ENCODE measurements at places on chromosomes 7 and 10. TPM values are rescaled to one million over a fixed set of nuclear protein-coding genes. Genes with fewer than 3 reads are reported as not detected.
A peak's percentile ranks its signal among the peaks of the same experiment; 100 is the strongest.

The CRHR2 gene
- not detected for total RNA-seq

The NET1 gene
- 58.3 TPM for total RNA-seq

The ADARB2 gene
- total RNA-seq = not detected

The NANOS1 gene
- total RNA-seq = 0.39 TPM

The CCL24 gene
- not detected for total RNA-seq

The FAM25A gene
- total RNA-seq = not detected

The SAMD8 gene
- 9.9 TPM for total RNA-seq

The BTBD16 gene
- total RNA-seq = not detected

The LIPK gene
- not detected for total RNA-seq

The BCAP29 gene
- total RNA-seq = 68.0 TPM

The VWC2 gene
- total RNA-seq = under 0.01 TPM

The TLX1 gene
- total RNA-seq = not detected

The RNF133 gene
- 0.08 TPM for total RNA-seq

- DNase-seq = no peak
These were observed 5.3 kb downstream of the MMRN2 start for GRCh38 chr10:86952106-86952505.

DNA sequence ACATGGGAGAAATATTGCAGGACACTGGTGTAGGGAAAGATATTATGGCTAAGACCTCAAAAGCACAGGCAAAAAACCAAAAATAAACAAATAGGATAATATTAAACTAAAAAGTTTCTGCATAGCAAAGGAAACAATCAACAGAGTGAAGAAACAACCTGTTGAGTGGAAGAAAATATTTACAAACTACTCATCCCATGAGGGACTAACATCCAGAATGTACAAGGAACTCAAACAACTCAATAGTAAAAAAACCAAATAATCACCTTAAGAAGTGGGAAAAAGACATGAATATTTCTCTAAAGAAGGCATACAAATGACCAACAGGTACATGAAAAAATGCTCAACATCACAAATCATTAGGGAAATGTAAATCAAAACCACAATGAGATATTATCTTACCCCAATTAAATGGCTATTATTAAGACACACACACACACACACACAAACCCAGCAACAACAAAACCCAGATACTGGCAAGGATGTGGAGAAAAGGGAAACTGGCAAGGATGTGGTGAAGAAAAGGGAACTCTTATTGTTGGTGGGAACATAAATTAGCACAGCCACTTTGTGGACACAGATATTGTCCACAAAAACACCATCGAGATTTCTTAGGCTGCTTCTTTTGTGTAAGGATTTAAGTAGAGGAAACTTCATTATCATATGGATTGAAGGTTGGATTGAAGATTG, 9.8 kb upstream of the RAB18 start:
- no peak for DNase-seq

DNA sequence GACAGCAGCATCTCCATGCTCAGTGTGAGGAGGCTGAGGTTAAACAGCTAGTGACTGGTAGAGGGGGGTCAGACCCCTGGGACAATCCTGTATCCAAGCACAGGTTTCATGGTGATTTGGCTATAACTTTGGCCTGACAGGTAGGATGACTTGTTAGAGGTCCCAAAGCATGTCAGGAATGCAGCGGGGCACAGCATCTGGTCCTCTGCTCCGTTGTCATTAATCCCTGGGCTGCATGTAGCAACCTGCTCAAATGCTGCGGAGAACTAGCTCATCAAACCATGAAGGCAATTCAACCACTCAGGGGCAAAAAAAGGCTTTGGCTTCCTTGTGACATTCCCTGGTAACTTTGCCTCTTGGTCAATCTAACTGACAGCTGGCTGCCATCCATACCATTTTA, 26.8 kb downstream of the WNT2 start:
- no peak for DNase-seq

DNA sequence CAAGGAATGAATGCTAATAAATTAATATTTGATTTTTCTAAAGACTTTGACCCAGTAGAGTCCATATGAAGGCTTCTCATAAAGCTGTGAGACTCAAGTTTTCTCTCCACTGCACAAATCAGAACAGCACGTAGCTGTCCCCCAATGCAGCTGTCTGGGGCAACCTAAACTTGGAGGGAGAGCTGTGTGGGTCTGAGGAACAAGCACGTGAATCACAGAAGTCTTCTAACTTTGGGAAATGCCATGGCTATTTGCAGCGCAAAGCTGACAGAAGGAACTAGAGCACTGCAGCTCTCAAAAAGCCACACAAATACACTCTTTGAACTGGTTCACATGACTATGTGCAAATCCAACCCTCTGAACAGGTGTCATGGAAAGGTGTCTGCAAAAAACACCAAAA, 47.9 kb downstream of the COL1A2 start:
- no peak for DNase-seq

DNA sequence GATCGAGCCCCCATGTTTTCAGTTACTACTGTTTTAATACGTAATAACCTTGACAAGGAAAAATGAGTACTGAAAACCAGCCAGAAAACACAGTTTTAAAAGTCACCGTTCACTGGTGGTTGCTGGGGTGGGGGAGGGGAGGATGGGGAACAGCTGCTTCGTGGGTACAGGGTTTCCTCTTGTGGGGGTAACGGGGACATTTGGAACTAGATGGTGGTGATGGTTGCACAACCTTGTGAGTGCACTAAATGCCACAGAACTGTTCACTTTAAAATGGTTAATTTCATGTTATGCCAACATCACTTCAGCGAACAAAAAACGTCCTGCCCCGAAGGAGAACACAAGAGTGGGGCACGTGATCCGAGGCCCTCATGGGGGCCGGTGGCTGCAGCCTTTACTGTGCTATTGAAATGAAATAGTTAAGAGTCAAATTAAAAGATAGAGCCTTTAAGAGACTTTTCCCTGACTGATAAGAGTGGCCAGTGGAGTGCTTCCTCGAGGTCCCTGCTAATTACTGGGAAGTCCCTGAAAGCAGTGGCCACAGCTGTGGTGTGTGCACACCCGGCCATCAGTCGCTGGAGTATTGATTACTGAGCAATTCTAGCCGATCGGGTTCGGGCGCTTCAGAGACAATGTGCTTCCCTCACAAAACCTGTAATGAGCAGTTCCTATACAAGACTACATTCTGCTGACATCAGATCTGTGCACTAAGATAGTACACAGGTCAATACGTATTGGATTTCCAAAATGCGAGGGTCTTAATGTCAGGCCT, 80.3 kb downstream of the EBF3 start:
- DNase-seq = no peak

GRCh38 chr10:24415455-24416125, 206.7 kb downstream of the KIAA1217 start:
- no peak for DNase-seq

GRCh38 chr10:4243651-4244050, 458.6 kb upstream of the KLF6 start:
- DNase-seq = peak; percentile 96

DNA sequence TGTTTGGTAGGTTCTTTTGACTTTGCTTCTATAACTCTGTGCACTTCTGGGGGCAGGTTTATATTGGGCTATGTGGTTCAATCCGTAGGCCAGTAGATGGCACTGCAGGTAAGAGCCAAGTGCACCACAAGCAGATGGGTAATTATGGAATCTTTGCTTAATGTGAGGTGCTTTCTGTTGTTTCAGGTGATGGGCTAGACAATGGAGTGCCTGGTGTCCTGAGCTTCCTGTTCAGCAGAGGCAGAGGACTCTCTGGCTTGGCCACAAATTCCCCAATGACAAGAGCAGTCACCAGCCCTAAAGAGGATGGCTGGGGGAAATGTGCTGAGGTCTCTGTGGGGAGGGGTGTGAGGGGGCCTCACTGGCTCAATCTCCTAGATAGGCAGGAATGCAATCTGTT, 455.0 kb downstream of the CCSER2 start:
- peak; percentile 39 for DNase-seq

DNA sequence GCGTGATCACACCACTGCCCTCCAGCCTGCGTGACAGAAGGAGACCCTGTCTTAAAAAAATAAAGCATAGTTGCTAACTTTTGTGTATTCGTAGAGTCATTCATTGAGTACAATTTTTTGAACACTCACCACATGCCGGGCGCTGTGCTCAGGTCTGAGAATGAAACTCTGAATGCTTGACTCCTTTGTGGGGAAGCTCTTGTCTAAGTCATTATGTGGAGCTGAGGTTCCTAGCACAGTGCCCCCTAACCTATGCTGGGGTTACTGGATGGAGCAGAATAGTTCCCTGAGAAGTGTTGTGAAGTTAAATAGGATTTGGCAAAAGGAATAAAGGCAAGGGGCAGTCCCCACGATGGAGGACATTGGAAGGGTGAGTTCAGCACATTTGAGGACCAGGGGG, 123.3 kb downstream of the CELF2 start:
- no peak for DNase-seq

DNA sequence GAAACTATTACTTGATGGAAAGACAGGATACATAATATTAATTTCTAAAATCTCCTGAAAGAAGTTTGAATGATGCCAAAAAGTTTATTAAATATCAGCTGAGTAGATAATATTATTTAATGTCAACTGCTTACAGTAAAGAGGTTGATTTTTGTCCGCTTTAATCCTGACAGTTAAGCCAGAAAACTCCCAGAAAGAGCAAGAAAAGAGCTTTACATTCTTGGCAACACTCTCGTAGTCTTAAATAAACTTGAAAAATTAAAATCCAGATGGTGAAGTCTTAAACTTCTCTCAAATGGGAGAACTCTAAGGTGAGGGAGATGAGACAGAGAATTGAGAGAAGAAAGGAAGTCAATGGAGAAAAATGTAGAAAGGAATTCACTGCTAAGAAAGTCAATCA, 199.3 kb upstream of the PLXDC2 start:
- no peak for DNase-seq

GRCh38 chr7:95318501-95319100, 5.7 kb downstream of the PON1 start:
- DNase-seq = no peak

DNA sequence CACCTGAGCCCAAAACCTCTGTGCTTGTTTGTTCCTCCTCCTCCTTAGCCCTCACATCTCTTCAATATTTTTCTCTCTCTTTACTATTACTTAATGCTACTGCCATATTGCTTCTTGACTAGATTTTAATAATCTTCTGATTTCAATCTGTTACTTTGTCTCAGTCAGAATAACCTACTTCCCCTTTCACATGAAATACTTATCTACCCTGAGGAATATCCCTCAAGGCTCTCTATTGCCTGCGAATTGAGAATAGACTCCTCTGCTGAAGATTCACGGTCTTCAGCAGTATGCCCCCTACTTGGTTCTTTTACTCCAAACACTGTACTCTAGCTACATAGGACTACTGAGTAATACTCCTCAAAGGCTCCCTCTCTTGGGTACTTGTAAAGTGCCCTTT, 430.3 kb downstream of the AUTS2 start:
- DNase-seq = no peak

GRCh38 chr7:148472406-148472805, 118.2 kb upstream of the C7orf33 start:
- peak; percentile 42 for DNase-seq

GRCh38 chr10:30705101-30705624, 75.6 kb upstream of the LYZL2 start:
- DNase-seq = no peak
